HFFc6 (cell line): ENCODE measurements at places on chromosomes 5 and 9. TPM values are rescaled to one million over a fixed set of nuclear protein-coding genes. Genes with fewer than 3 reads are reported as not detected.

GRCh38 chr5:76617675-76618074 lies 5.5 kb downstream of the F2RL2 start:
- H3K27ac ChIP-seq = peak overlapping the region; percentile 93
- peaks cover 62% of the 10 kb centered on the region for H3K36me3 ChIP-seq
- peaks cover 87% of the 10 kb centered on the region for H3K4me1 ChIP-seq
- H3K27me3 ChIP-seq = peaks cover 2% of the 10 kb centered on the region

Gene ANXA2R
- 0.70 to 1.3 TPM (median 1.0 TPM) in 3 replicates for total RNA-seq

- peak overlapping the region; percentile 68 for H3K27ac ChIP-seq
- peak overlapping the region; percentile 59 for H3K4me3 ChIP-seq
- peaks cover 28% of the 10 kb centered on the region for H3K4me1 ChIP-seq
- no peaks in the 10 kb centered on the region for H3K36me3 ChIP-seq
- DNase-seq = peak; percentile 79
Measured at GRCh38 chr9:111743275-111743674, 51.5 kb downstream of the SHOC1 start.

DNA sequence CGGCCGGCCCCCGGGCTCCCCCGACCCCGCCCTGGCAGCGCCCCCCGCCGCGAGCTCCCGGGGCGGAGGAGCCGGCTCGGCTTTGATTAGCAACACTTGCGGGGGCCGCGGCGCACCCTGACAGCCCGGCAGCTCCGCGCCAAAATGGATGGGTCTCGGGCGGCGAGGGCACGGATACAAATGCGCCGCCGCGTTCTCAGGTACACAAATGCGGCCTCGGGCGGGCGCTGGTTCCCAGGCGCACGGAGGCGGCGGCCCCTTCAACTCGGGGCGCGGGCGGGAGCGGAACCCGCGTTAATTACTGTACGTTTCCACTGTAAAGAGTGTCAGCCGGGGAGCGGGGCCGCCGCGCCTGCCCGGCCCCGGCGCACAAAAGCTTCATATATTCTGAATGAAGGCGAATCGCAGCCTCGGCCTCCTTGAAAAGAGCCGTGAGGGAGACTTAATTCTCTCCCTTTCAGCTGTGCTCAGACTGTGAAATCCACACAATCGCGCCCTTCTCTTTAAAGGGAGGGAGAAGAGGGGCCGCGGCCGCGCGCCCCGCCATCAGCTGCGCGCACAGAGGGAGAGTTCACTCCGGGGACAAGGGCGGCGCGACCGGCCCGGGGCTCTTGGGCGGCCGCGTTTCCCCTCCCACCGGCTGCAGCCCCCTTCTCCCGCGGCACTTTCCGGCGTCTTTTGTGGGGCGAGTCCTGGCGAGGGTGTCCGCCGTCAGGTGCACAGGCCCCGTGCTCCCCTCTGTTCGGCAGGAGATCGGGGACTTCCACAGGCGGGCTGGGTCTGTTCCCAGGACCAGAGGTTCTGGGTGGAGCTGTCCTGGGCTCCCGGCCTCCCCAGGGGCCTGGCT lies 27.0 kb downstream of the MSX2 start:
- H3K27ac ChIP-seq = no peak overlapping the region
- peaks cover 3% of the 10 kb centered on the region; the same call in 1 of the 2 replicates for H3K27me3 ChIP-seq
- H3K4me3 ChIP-seq = no peak overlapping the region
- no peaks in the 10 kb centered on the region for H3K4me1 ChIP-seq

- no peaks in the 10 kb centered on the region for H3K27me3 ChIP-seq
- H3K4me1 ChIP-seq = peaks cover 29% of the 10 kb centered on the region
- H3K36me3 ChIP-seq = no peaks in the 10 kb centered on the region
- H3K27ac ChIP-seq = no peak overlapping the region
Measured at GRCh38 chr5:54217826-54218503, 92.4 kb downstream of the ARL15 start.

DNA sequence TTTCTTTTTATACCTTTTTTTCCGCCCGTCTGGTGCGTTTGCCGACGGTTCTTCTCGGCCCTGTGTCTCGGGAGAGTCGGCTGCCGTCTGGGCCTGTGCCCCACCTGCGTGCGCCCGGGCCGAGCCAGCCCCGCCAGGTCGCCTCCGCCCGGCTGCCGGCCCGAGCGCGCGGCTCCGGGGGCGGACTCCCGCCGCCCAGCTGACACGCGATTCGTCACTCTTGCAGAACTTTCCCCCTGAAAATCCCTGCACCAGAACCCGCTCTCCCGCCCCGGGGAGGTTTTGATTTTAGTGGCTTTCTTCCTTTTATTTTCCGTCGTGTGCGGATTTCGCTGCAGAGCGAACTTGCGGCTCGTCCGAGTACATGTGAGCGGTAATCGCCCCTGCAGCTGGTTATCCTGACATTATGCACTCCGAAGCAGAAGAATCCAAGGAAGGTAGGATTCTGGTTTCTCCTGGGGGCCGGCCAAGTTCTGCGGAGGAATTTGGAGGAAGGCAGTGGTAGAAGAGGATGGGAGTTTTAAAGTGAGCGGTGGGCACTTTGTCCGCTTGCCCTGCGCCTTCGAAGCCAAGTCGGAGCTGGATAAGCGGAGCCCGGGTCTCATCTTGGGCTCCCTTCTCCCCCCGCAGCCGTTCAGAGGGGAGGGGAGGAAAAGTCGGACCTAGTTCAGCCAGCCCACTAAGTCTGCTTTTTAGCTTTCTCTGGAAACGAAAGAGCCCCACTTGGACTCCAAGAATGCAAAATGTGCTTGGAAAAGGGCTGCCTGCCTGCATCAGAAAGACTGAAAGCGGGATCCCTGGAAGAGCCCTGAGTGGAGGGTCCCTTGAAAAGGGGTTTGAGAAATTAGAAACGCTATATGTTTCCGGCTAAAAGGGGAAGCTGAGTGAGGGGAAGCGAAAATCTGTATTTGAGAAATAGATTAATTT lies at the start of gene TNFAIP8:
TNFAIP8 (plus strand) TSS at position 335 of the 927 bp plus-strand sequence; CDS start at position 407, 72 bp downstream.
- H3K36me3 ChIP-seq = no peaks in the 10 kb centered on the region
- H3K4me3 ChIP-seq = peak within 1 kb of the TSS; percentile 98
- peak within 1 kb of the TSS; percentile 68 for H3K27ac ChIP-seq
- H3K4me1 ChIP-seq = peaks cover 37% of the 10 kb centered on the region
- peak; percentile 46 for DNase-seq

DNA sequence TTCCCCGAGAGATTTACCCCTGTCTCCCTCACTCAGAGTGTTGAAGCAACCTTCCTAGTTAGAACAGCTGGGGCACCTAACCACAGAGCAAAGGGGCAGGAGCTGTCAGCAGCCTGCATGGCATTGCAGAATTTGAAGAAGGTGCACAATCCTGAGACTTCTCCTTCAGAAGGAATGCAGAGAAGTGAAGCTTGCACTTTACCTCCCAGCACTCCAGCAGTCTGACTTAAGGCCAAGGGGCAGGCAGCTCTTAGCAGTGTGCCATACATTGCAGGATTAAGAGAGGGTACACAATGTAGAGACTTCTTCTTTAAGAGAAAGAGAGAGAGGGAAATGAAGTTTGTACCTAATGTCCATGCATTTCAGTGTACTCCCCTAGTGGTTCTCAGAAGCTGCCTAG lies 236.0 kb upstream of the FBXL7 start:
- H3K4me3 ChIP-seq = no peak overlapping the region
- H3K27me3 ChIP-seq = no peaks in the 10 kb centered on the region
- no peak for DNase-seq
- no peaks in the 10 kb centered on the region for H3K36me3 ChIP-seq
- H3K27ac ChIP-seq = no peak overlapping the region

- H3K4me3 ChIP-seq = no peak overlapping the region
- DNase-seq = no peak
- H3K27me3 ChIP-seq = peaks cover 8% of the 10 kb centered on the region
- no peaks in the 10 kb centered on the region for H3K4me1 ChIP-seq
- H3K36me3 ChIP-seq = peaks cover 4% of the 10 kb centered on the region; the same call in 1 of the 2 replicates
Measured at GRCh38 chr5:180390441-180391190, 37.5 kb upstream of the GFPT2 start.

GRCh38 chr9:37100741-37101140 lies 19.6 kb upstream of the ZCCHC7 start:
- no peak overlapping the region for H3K27ac ChIP-seq
- peaks cover 17% of the 10 kb centered on the region for H3K4me1 ChIP-seq
- DNase-seq = no peak
- H3K36me3 ChIP-seq = no peaks in the 10 kb centered on the region

GRCh38 chr9:127706836-127707241 lies at the start of gene CFAP157:
CFAP157 (plus strand) TSS chr9:127706988; CDS start chr9:127707032, 44 bp downstream.
- DNase-seq = no peak
- no peaks in the 10 kb centered on the region for H3K4me1 ChIP-seq
- peaks cover 5% of the 10 kb centered on the region for H3K27me3 ChIP-seq
- no peak within 1 kb of the TSS for H3K4me3 ChIP-seq
- no peak within 1 kb of the TSS for H3K27ac ChIP-seq

DNA sequence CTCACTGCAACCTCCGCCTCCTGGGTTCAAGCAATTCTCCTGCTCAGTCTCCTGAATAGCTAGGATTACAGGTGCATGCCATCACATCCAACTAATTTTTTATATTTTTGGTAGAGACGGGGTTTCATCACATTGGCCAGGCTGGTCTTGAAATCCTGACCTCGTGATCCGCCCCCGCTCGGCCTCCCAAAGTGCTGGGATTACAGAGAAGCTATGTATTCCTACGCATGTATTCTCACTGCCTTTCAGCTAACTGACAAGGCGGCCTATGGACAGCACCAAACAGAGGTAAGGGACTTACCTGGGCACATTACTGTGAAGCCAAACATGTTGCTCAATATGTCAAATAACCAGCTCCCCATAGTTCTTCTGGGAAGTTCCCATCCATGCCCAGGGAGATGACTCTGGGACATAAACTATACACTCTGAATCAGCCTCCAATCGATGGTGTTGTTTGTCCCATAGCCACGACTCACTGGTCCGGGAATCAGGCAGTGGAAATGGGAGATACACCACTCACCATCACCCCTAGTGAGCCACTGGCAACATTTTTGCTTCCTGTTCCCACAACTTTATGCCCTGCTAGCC lies 114.6 kb downstream of the SYK start:
- H3K4me1 ChIP-seq = peaks cover 9% of the 10 kb centered on the region; the same call in 1 of the 2 replicates
- H3K27ac ChIP-seq = no peak overlapping the region
- peaks cover 5% of the 10 kb centered on the region; the same call in 1 of the 2 replicates for H3K27me3 ChIP-seq
- no peaks in the 10 kb centered on the region for H3K36me3 ChIP-seq
- no peak for DNase-seq

- no peaks in the 10 kb centered on the region for H3K36me3 ChIP-seq
- H3K27me3 ChIP-seq = no peaks in the 10 kb centered on the region
- no peak overlapping the region for H3K27ac ChIP-seq
- no peaks in the 10 kb centered on the region for H3K4me1 ChIP-seq
Measured at GRCh38 chr5:76099756-76100155, 16.6 kb downstream of the SV2C start.

DNA sequence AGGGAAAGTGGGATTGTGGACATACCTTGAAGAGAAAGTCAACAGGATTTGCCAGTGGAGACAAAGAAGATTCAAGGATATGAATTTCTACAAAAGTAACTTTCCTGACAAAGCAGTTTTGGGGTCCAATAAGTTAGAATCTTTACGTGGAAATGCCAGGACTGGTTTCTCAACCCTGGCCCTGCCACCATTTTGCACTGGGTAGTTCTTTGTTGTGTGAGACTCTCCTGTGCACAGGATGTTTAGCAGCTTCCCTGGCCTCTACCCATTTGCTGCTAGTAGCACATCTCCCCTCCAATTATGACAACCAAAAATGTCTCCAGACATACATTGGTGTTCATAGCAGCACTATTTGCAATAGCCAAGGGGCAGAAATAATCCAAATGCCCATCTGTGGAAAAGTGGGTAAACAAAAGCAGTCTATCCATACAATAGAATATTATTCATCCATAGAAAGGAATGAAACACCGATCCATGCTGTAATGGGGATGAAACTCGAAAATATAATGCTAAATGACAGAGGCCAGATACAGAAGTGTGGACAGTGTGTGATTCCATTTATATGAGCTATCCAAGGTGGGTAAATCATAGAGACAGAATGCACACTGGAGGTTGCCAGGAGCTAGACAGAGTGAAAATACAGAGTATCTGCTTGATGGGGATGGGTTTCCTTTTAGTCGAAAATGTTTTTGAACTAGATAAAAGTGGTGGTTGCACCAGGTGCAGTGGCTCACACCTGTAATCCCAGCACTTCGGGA lies 91.4 kb downstream of the NSUN2 start:
- no peak overlapping the region for H3K27ac ChIP-seq
- DNase-seq = no peak
- no peak overlapping the region for H3K4me3 ChIP-seq
- H3K4me1 ChIP-seq = no peaks in the 10 kb centered on the region
- H3K27me3 ChIP-seq = peaks cover 17% of the 10 kb centered on the region

- H3K27ac ChIP-seq = no peak overlapping the region
- no peaks in the 10 kb centered on the region for H3K27me3 ChIP-seq
- DNase-seq = no peak
- no peak overlapping the region for H3K4me3 ChIP-seq
- H3K4me1 ChIP-seq = no peaks in the 10 kb centered on the region; the same call in 1 of the 2 replicates
Measured at GRCh38 chr5:117741655-117742206, 1167.1 kb upstream of the SEMA6A start.

GRCh38 chr9:127955294-127956015 lies 17.8 kb upstream of the DPM2 start:
- H3K27ac ChIP-seq = no peak overlapping the region
- H3K4me3 ChIP-seq = no peak overlapping the region
- H3K27me3 ChIP-seq = no peaks in the 10 kb centered on the region; the same call in 1 of the 2 replicates
- DNase-seq = no peak
- H3K36me3 ChIP-seq = peaks cover 8% of the 10 kb centered on the region

Gene SMIM23
- total RNA-seq = not detected in 3 replicates

- H3K27ac ChIP-seq = no peak overlapping the region
- no peak overlapping the region for H3K4me3 ChIP-seq
- H3K36me3 ChIP-seq = no peaks in the 10 kb centered on the region
Measured at GRCh38 chr5:150631326-150631701, 9.1 kb upstream of the SYNPO start.

Gene SLC1A1
- 0.54 and 1.4 TPM in 2 replicates for total RNA-seq

- H3K4me1 ChIP-seq = peaks cover 22% of the 10 kb centered on the region
- H3K4me3 ChIP-seq = peak overlapping the region; percentile 98
- H3K36me3 ChIP-seq = peaks cover 4% of the 10 kb centered on the region; the same call in 1 of the 2 replicates
- H3K27ac ChIP-seq = peak overlapping the region; percentile 96
Measured at GRCh38 chr5:134905246-134905996, 490 bp downstream of the PCBD2 start.

Gene TTC16
- not detected in 3 replicates for total RNA-seq

DNA sequence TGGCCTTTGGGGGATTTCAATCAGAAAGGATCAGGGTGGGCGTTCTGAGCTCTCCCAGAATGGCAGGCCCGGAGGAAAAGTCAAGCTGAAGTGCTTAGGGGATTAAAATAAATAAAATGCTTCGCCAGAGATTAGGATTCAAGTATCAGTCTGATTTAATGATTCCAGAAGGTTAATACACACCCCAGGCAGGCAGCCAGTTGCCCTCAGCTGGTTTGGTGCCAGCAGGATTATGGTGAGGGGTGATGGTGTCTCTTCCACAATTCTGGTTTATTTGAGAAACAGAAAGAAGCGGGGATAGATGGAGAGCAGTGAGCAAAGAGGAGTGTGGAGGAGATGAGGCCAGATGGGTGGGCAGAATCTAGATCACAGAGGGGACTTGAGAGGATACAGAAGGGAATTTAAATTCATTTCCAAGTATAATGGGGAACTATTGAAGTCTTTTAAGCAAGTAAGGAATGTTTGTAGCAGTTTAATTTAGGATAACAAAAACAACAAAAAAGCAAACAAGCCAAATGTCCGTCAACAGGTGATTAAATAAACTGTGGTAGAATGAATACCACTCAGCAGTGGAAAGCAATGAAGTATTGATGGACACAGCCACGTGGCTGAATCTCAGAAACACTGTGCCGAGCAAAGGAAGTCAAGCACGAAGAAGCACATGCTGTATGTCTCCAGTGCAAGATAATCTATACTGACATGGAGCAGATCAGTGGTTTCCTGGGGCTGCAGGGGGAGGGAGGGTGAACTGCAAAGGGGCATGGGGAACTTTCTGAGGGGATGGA lies 297.7 kb downstream of the MSX2 start:
- H3K36me3 ChIP-seq = peaks cover 4% of the 10 kb centered on the region; the same call in 1 of the 2 replicates
- no peak overlapping the region for H3K4me3 ChIP-seq
- H3K4me1 ChIP-seq = no peaks in the 10 kb centered on the region
- H3K27me3 ChIP-seq = peaks cover 1% of the 10 kb centered on the region; the same call in 1 of the 2 replicates
- DNase-seq = no peak
- H3K27ac ChIP-seq = no peak overlapping the region

Gene GDA
- total RNA-seq = not detected in 3 replicates
